ENCODE measurements at places on chromosomes 6 and 20. TPM values are rescaled to one million over a fixed set of nuclear protein-coding genes. Genes with fewer than 3 reads are reported as not detected.

GABRR1 gene
- not detected for total RNA-seq

SSTR4 gene
- total RNA-seq: not detected

ANGPT4 gene
- total RNA-seq: not detected

PRPH2 gene
- not detected for total RNA-seq

C20orf202 gene
- total RNA-seq: not detected

DNA sequence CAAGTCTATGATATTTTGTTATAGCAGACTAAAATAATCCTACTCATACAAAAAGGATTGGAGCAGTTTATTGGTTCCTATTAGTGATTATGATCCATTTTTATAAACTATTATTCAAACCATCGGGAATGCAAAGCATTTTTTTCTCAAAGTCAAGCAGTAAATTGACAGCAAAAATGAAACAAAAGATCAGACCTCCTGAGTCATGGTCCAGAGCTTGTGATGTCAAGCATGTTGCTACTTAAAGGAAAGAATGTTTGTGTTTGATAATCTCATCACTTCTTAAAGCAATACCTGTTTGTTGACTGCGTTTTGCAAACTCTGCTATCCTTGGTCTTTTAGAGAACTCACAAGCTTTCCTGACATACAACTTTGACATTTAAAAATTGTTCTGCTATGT is 204.4 kb downstream of the SAMD5 start:
- DNase-seq: no peak

DNA sequence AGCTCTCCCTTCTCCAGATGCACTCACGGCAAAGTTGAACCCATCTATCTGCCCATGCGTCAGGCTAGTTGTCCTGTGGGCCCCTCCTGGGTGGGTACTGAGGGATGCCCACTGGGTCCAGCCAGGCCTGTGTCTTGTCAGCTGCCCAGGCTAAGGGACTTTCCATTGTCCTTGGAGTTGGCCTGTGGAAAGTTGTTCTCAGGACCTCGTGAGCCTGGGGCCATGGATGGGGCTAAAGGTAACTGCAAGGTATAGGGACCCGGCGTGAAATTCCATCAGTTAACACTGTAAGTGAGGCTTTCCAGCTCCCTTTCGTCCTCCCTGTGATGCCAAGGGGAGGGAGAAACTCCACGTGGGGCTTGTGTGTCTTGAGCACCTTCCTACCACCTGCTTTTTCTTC is 126.5 kb downstream of the CEBPB start:
- DNase-seq: no peak

DNA sequence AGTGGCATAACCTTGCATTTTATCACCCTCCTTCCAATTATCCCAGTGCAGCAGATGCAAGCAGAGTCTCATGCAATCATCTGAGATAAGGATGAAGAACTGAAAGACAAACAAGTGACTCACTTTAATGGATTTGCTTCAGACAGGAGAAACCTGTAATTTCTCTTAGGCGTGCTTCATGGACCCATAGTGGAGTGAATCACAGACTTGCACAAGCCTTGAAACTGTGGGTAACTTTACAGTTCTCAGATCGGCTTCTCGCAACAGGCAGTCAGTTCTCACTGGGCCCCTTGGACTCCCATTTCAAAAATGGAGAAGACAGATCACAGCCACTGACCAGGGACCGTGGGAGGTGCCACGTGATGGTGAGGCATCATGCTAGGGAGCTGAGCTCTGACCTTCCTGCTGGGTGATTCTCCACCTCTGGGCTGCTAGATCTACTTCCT is at the start of gene ADGRF4:
Gene ADGRF4 (plus strand): TSS at position 239 of the 446 bp plus-strand sequence. CDS start 8,666 bp downstream, outside the sequence.
- DNase-seq: no peak

DNA sequence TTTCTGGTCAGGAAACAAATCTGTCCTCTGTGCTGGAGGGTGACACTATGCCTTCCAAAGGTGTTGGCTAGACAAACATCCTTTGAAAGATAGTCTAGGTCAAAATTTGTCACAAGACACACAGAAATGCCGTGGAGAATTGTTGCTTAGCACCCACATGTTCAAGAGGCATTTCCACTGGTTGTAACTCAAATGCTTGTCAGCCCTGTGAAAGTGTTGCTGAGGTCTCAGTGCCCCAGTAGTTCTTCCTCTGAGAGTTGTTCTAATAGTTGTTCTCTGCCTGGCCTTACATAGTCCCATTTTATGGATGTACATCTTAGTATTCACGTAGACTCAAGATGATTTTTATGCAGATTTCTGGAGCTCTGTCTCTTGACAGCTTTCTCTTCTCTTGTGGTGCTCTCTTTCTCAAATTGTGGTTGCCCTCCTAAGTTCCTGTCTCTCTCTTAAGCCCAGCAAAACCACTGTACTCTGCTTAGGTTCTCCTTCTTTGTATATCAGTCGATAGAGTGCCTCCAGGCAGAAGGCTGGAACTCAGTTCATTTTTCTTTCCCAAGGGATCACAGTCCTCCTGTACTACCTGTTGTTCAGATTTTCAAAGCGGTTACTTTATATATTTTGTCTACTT is 39.5 kb upstream of the REV3L start:
- no peak for DNase-seq

DNA sequence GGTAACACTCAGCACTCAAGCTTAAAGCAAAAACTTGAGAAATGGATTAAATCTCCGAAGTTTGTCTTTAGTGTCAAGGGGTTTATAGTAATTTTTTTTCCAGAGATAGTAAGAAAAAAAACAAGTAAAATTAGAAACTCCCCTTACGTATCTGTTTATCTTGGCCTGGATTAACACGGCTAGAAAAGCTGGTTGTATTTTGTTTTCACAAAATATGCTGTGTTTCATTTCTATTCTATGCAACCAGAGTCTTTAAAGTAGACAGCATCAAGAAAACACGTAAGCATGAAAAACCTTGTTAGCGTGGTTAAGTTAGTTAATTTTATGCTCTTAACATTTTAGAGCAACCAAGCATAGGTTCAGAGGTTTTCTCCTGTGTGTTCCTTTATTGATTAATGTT is 21.8 kb upstream of the ERVFRD-1 start:
- no peak for DNase-seq

GRCh38 chr20:17873410-17874270 is 95.0 kb downstream of the SNX5 start:
- peak; percentile 93 for DNase-seq

GRCh38 chr6:37615564-37616340 is 81.9 kb downstream of the MDGA1 start:
- DNase-seq: no peak
